ENCODE measurements at places on chromosomes 1 and 21.

DNA sequence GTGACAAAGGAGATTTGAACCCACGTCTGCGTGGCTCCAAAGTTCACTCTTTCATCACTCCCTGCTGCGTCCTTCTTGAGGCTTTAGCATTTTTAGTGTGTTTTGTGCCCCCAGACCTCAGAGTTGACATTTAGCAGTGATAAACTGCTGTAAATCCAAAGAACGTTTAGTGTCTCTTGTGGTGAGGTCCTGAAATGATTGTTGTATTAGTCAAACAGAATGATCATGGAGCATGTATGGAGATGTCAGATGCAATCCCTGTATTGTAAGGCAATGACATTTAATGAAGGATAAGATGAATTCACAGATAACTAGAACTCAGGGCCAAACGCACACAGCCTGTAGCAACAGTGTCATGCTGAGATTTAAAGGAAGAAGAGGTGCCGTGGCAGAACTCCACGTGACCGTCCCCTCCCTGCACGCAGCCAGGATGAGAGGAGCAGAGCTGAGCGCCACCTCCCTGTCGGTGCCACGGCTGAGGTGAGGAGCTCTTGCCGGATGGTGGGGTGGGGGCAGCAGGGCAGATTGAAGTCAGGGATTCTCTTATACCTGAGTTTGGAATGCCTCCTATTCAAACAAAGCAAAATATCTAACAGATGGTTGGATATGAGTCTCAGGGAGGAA is 30.1 kb downstream of the NTPCR start:
- DNase-seq = no peak

DNA sequence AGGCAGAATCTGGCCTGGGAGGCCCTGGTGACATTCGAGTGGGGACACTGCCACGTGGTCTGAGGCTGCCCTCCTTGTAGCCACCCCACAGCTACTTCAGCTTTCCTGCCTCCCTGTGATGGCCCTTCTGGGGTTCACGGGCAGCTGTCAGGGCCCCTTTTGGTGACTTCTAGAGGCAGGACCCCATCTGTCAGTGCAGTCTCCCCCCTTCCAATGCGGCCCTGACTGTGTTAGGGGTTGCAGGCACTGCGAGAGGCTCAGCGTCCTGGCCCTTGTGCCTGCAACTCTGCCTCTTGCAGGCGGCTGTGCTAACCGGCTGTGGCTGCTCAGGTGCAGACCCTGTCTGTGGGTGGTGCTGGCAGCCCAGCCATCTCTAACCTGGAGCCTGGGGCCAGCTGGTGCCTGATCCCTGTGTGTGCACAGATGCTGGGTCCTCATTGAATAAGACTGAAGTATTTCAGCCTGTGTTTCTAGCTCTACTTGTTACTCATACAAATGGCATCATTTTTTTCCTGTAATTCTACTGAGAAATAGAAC is 62.2 kb downstream of the S100B start:
- no peak for DNase-seq

DNA sequence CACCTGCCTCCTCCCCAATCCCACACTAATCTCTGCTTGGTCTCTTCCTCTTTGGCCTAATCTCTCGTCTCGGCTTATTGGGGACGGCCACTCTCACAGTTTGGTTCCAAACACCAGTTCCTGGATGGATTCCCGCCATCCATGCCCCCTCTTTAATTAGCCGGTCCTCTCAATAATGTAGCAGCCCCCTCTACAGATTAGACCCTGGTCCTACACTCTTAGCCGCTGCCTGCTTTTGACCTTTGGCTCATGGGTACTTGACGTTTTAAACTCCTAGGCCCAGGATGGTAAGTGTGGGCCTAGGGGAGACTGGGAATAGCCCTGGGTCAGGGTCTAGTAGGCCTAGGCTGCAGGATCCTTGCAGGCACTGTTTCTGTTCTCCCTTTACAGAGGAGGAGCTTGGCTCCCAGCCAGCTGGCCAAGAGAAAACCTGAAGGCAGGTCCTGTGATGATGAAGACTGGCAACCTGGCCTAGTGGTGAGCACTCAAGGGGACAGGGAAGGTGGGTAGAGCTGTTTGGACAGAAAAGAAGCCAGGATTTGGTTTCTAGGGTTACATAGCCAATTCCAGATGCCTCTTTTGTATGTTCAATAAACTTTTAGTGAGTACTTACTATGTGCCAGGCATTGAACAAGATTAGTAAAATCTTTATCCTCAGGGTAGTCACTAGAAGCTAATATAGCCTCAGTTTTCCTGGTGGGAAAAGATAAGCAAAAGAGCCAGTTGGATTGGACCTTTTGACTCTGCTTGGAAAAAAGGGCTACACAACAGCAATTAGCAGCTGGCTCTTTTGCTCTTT is 758 bp downstream of the RAD54L start:
- DNase-seq = no peak

- no peak for DNase-seq
Measured at GRCh38 chr1:155773221-155773620, 83.8 kb downstream of the GON4L start.

- DNase-seq = no peak
Measured at GRCh38 chr1:206575894-206576737, 36.1 kb downstream of the EIF2D start.

DNA sequence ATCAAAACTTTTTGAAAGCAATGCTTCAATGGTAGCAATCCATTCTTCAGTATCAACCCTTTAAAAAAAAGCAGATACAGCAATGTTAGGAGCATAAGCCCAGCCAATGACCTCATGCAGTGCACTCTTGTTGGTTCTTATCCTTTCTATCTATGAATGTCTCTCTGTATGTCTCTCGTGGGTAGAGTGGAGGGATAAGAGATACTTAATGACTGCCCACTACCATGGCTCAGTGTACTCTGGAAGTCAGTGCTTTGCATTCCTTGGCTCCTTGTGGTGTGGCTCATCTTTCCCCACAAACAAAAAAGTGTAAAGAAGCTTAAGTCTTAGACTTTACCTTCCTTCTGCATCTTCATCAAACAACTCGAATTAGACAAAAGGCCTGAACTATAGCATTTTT is 50.3 kb downstream of the PCSK9 start:
- DNase-seq = no peak

DNA sequence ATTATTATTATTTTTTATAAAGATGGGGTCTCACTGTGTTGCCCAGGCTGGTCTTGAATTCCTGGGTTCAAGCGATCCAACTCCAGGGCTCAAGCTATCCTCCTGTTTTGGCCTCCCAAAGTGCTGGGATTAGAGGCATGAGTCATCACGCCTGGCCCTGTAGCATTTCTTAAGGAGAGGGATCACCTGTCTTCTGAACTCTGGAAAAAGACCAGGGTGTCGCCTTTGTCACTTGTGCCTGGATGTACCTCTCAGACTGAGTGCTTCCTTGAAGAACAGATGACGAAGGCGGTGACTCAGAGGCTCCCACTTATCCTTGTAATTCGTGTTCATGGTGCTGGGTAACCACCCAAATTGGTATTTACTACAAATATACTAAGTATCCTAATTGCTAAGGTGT is 2.4 kb upstream of the CGN start:
- no peak for DNase-seq

GRCh38 chr1:59990470-59990869 is 63.9 kb upstream of the CYP2J2 start:
- DNase-seq = no peak

DNA sequence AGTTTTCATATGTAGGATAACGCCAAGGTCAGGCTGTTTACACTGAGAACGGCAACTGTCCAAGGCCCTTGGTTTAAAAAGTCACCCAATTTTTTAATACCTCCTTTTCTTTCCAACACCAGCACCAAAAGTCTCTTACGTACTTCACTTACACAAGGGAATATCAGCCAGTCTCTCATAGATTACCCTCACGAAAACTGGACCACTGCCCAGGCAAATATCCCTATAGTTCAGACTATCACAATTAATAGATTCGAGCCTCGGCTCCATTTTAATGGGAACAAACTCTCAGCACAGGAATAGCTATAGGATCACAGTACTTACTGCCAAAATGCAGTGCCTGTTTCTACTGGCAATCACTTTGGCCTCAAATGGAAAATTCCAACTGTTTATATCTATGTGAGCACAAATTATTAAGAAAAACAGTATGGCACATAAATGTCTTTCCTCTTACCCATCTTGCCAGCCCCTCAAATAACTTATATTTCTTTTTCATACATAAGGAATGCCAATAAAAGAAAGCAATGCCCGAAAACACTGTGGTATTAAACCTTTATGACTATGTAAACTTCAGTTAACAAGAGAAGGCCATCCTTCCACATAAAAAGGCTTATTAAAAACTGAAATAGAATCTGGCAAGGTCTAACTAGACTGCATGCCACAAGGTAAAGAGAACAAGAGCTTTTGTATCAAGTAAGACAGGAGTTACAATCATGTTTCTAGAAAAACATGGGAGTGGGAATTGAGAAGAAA is 97.8 kb downstream of the SLC45A1 start:
- no peak for DNase-seq

DNA sequence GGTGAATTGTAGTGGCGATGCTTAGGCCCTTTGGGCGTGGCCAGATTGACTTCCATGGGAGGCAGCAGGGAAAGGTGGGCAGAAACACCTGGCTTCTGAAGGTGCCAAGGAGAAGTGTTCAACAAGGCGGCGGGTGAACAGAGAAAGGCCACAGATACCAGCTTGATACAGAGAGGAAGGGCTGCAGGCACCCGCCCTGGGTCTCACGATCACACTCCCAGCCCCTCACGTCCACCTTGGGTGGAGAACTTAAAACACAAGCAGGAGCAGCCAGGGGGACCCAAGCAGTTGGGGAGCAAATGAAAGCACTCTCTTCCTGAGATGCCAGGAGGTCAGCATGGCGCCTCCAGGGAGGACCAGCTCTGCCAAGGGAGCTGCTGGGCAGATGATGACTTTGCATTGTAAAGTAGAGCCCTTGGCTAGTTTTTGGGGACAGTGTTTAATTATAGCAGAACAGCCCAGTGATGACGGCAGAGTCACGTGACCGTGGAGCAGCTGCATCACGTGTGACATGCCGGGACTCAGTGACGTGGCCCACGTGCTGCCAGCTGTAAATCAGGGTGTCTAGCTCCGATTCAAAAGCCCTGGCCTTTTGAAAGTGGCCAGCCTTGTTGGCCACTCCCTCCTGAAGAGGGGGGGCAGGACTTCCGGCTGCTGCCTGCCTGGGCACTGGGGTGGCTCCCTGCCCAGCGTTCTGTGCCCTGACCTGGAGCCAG is 19.0 kb downstream of the SLC37A1 start:
- DNase-seq = no peak

- DNase-seq = no peak
Measured at GRCh38 chr1:69569175-69569541, 1.4 kb downstream of the LRRC7 start.

GRCh38 chr1:91701472-91701869 is 184.5 kb downstream of the TGFBR3 start:
- no peak for DNase-seq

DNA sequence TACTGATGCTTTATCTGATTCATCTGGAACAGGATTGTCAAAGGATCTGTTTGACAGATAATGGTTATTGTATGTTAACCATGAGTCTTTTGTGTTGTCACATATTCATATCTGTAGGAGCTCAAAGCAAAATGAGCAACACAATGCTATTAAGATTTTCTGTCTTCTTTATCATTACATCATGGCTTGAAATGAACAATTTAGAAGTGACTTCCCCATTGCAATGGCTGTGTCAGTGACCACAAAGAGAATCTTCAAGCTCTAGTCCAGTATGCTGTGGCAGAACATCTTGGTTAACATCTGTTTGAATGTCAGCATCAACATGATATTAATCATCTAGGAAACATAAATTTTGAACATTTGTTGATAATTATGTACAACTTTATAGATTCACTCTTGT is 1148.5 kb downstream of the PLA2G4A start:
- no peak for DNase-seq

GRCh38 chr1:168609741-168610510 is 33.5 kb downstream of the XCL1 start:
- no peak for DNase-seq

- no peak for DNase-seq
Measured at GRCh38 chr1:230333590-230334446, 92.3 kb downstream of the PGBD5 start.

- DNase-seq = no peak
Measured at GRCh38 chr1:62263006-62263813, 56.0 kb downstream of the KANK4 start.

GRCh38 chr1:34529935-34530859 is 224.7 kb upstream of the GJB5 start:
- DNase-seq = no peak

GRCh38 chr1:17610085-17610484 is 70.6 kb downstream of the ARHGEF10L start:
- no peak for DNase-seq

GRCh38 chr1:38076038-38076437 is 29.4 kb upstream of the POU3F1 start:
- DNase-seq = no peak

- DNase-seq = no peak
Measured at GRCh38 chr1:182681568-182681912, 2.8 kb downstream of the RGS8 start.

DNA sequence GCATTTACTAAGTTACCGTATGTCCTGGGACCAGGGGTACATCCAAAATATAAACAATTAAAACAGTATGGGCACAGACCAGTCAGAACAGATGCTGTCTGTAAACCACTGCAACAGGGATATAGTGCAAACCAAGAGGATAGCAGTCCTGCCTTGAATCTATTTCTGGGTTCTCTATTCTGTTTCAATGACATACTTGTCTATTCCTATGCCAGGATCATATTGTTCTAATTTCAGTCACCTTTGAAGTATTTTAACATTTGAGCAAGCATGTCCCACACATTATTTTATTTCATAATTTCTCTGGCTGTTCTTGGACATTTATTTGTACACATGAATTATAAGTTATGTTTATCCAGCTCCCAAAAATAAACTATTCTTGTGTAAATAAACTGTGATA is 28.2 kb upstream of the SYDE2 start:
- DNase-seq = no peak

- no peak for DNase-seq
Measured at GRCh38 chr1:32501865-32502264, 37.0 kb downstream of the ZBTB8B start.

DNA sequence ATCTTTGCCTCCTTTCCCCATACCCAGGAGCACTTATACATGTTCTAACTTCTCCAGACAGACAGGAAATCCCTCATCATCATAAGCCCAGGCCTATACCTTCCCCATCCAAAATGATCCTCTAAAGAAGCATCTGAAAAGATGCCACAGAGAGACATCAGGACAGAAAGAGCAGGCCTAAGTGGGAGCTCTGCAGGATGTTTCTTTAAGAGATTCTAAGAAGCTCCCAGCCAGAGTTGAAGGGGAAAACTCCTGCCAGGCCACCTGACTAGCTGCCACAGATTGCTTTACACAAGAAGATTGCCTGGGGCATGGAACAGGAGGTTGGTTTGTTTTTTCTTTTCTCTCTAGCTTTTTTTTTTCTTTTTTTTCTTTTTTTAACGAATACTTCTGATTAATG is 275.8 kb downstream of the VAV3 start:
- no peak for DNase-seq

- no peak for DNase-seq
Measured at GRCh38 chr1:182877331-182877730, 38.2 kb downstream of the DHX9 start.

GRCh38 chr21:29077651-29078090 is 4.2 kb upstream of the CCT8 start:
- no peak for DNase-seq

GRCh38 chr1:53413175-53414001 is 45.8 kb upstream of the DMRTB1 start:
- DNase-seq = peak; percentile 39
